ENCODE measurements at places on chromosomes 1 and 21.

DNA sequence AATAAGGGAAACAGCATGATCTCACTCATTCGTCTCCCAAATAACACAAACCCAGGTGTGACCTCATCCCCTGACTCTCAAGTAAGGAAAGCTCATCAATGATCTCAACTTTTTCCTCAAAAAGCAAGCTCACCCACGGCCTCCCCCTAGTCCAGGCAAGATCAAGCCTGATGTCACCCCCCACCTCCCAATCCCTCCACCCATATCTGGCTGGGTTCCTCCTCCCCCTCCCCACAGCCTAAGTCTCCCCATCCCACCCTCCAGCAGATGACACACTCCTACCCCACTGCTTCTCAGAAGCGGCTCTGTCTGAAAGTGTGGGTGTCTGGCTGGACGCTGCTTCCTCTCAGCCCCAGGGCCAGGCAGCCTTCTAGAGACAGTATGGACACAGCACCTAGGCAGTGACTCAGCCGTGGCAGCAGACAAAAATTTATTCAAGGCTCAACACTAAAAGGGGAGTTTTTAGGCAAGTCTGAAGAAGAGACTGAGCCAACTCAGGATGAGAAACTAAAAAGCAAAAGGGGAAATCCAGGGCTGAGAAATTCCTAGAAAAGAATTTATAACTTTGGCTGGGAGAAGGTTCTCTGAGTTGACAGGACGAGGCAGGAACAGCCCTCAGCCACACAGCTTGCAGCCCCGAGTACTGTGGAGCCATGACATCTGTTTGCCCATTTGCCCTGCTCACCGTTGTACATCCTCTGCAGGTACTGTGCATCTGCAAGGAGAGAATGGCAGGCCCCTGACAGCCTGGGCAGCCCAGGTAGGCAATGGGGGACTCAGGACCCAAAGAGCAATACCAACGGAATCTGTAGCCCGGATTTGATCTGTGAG lies 81.6 kb upstream of the LRRC8D start:
- H3K27me3 ChIP-seq, result no peaks in the 10 kb centered on the region
- H3K36me3 ChIP-seq, result peaks cover 11% of the 10 kb centered on the region
- peaks cover 56% of the 10 kb centered on the region for H3K4me1 ChIP-seq
- peak; percentile 61 for DNase-seq
- H3K27ac ChIP-seq, result peak overlapping the region; percentile 92
- peak overlapping the region; percentile 73 for H3K4me3 ChIP-seq

DNA sequence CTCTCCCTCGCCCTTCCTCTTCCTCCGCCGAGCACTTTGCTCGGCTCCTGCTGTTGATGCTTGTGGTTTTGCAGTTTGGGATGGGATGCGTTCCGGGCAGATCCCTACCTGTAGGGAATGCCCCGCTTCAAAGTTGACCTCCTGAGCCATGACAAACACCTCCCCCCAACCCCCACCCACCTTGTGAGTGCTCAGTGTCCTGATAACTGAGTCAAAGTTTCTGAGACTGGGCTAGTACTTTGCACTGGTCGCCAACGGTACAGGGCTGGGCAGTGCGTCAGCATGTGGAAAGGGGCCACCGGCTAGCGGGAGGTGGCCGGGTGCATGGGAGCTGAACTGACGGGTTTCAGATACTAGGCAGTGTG lies 771 bp downstream of the RABGAP1L start:
- no peaks in the 10 kb centered on the region for H3K27me3 ChIP-seq
- H3K4me1 ChIP-seq, result peaks cover 66% of the 10 kb centered on the region
- H3K36me3 ChIP-seq, result peaks cover 3% of the 10 kb centered on the region
- peak overlapping the region; percentile 95 for H3K4me3 ChIP-seq
- peak overlapping the region; percentile 93 for H3K27ac ChIP-seq

DNA sequence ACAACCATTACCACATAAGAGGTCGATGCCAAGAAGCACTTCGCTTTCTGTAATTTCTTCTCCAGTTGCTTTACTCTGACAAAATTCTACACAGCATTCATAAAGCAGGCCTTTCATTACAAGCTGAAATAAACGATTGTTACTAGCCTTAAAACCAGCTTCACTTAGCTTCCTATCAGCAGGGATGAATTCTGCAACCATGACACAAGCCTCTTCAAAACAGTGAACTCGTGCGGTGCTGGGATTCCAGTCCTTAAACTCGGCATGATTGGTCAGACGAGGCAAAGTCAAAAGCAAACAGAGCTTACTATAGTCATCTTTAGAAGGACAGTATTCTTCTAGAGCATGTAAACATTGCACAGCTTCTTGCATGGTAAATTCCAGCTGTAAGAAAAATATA lies 30.6 kb downstream of the WDR47 start:
- H3K27me3 ChIP-seq, result no peaks in the 10 kb centered on the region
- no peak overlapping the region for H3K27ac ChIP-seq
- H3K36me3 ChIP-seq, result peaks cover 16% of the 10 kb centered on the region
- no peaks in the 10 kb centered on the region for H3K4me1 ChIP-seq
- no peak overlapping the region for H3K4me3 ChIP-seq

- H3K27ac ChIP-seq, result no peak overlapping the region
- H3K27me3 ChIP-seq, result peaks cover 22% of the 10 kb centered on the region
- peaks cover 12% of the 10 kb centered on the region for H3K4me1 ChIP-seq
These were observed 86.5 kb upstream of the IPO9 start for GRCh38 chr1:201742476-201742875.

DNA sequence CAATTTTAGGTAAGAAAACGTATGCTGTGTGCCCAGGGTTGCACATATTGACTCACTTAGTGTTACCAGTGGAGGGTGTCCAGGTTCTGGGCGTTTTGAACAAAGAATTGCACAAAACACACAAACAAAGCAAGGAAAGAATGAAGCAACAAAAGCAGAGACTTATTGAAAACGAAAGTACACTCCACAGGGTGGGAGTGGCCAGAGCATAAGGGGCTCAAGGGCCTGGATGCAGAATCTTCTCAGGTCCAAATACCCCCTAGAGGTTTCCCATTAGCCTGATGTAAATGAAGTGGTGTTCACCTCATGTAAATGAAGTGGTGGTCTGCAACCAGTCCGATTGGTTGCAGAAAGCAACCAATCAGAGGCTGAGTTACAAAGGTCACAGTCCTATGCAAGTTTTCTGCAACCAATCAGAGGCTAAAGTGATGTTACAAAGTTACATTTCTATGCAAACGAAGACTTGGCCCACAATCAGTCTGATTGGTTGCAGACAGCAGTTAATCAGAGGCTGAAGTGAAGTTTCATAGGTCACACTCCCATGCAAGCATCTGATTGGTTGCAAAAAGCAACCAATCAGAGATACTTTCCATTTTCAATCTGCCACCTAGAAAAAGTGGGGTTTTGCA lies 228.3 kb downstream of the ST6GALNAC3 start:
- peaks cover 6% of the 10 kb centered on the region for H3K4me1 ChIP-seq
- H3K4me3 ChIP-seq, result no peak overlapping the region
- H3K36me3 ChIP-seq, result no peaks in the 10 kb centered on the region
- no peaks in the 10 kb centered on the region for H3K27me3 ChIP-seq
- DNase-seq, result no peak
- no peak overlapping the region for H3K27ac ChIP-seq

DNA sequence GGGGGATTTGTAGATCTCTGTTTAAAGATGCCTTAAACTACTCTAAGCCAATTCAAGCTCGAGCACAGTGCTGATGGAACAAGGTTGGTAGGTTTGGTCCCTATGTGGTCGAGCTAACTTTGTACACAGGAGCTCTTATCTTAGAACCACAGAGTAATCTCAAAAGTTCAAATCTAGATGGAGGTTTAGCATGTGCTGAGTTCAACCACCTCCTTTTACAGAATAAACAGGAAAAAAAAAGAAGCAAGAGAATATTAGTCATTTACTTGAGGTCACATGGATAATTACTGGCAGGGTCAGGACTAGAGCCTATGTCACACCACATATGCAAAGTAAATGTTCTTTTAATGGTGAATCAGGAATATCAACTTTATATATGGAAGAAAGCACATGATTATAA lies 86.2 kb downstream of the DTL start:
- H3K36me3 ChIP-seq, result peaks cover 3% of the 10 kb centered on the region
- no peak for DNase-seq

- H3K36me3 ChIP-seq, result peaks cover 8% of the 10 kb centered on the region
- H3K4me1 ChIP-seq, result peaks cover 11% of the 10 kb centered on the region
- no peak overlapping the region for H3K27ac ChIP-seq
- peak overlapping the region; percentile 42 for H3K4me3 ChIP-seq
- no peaks in the 10 kb centered on the region for H3K27me3 ChIP-seq
- no peak for DNase-seq
These were observed 1.2 kb upstream of the MSTO1 start for GRCh38 chr1:155608888-155609225.

DNA sequence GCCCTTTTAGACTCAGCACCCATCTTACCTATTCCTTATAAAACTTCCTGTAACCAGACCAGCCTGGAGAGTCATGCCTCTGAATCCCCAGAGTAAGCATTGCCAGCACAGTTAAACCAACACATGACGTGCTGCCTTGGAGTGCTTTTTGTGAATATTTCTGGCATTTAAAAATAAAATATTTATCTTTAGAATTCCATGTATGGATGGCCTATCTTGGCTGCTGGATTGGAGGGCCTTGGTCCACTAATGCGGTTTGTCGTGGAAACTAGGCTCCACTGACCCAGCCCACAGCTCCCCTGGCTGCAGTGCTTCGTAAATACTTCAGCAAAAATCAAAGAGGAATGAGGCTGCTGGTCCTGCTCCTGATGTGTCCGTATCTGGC lies 17.5 kb downstream of the MTARC1 start:
- no peak overlapping the region for H3K4me3 ChIP-seq
- H3K36me3 ChIP-seq, result no peaks in the 10 kb centered on the region

- no peak overlapping the region for H3K4me3 ChIP-seq
- H3K27ac ChIP-seq, result no peak overlapping the region
- no peak for DNase-seq
- peaks cover 10% of the 10 kb centered on the region for H3K27me3 ChIP-seq
- peaks cover 6% of the 10 kb centered on the region for H3K4me1 ChIP-seq
- H3K36me3 ChIP-seq, result no peaks in the 10 kb centered on the region
These were observed 15.5 kb upstream of the SNX27 start for GRCh38 chr1:151596166-151596953.

- peaks cover 10% of the 10 kb centered on the region for H3K4me1 ChIP-seq
- DNase-seq, result peak; percentile 23
- no peak overlapping the region for H3K27ac ChIP-seq
- H3K4me3 ChIP-seq, result no peak overlapping the region
- H3K36me3 ChIP-seq, result no peaks in the 10 kb centered on the region
- peaks cover 2% of the 10 kb centered on the region for H3K27me3 ChIP-seq
These were observed 4.0 kb downstream of the OSCP1 start for GRCh38 chr1:36446271-36446670.

GRCh38 chr1:225691861-225692516 lies 39.1 kb upstream of the ENAH start:
- no peaks in the 10 kb centered on the region for H3K27me3 ChIP-seq
- no peak for DNase-seq
- H3K36me3 ChIP-seq, result no peaks in the 10 kb centered on the region
- H3K4me1 ChIP-seq, result peaks cover 2% of the 10 kb centered on the region

DNA sequence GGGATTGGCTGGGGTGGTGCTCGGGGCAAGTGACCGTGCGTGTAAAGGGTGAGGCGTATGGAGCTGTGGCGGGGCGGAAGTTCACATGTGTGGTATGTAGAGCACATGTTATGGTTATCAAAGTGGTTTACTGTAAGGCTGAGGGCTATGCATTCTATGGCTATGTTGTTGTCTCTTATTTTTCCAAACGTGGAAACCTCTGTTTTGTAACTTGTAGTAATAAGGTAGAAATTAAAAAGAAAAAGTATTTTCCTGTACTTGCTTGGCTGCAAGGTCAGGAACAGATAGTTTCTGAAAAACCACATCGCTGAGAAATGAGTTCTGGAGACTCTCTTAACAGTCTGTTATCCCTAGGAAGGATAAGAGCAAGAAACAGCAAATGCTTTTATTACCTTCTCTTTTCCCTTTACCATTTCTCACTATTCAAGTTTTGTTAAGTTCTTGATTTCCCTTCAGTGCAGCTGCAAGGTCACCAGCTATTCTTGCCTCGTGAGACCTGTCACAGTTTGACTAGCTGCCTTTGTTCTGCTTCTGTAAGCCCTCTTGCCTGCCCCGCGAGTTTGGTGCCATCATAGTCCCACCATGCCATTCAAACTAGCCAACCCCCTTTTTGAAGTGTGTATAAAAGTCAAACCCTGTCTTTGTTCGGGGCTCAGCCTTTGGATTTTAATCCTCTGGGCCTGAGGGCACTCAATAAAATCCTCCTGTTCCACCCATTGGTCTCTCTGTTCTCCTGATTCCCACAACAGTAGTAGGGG lies 9.5 kb downstream of the RNU1-2 start:
- no peaks in the 10 kb centered on the region for H3K27me3 ChIP-seq
- no peak overlapping the region for H3K4me3 ChIP-seq
- H3K27ac ChIP-seq, result no peak overlapping the region
- H3K4me1 ChIP-seq, result peaks cover 25% of the 10 kb centered on the region
- H3K36me3 ChIP-seq, result no peaks in the 10 kb centered on the region

GRCh38 chr1:52225174-52225573 lies 83.3 kb downstream of the ZFYVE9 start:
- H3K4me1 ChIP-seq, result no peaks in the 10 kb centered on the region
- H3K4me3 ChIP-seq, result no peak overlapping the region
- H3K36me3 ChIP-seq, result peaks cover 25% of the 10 kb centered on the region
- DNase-seq, result no peak
- H3K27ac ChIP-seq, result no peak overlapping the region
- peaks cover 2% of the 10 kb centered on the region for H3K27me3 ChIP-seq

- no peak for DNase-seq
- H3K4me3 ChIP-seq, result no peak overlapping the region
- no peaks in the 10 kb centered on the region for H3K27me3 ChIP-seq
- H3K4me1 ChIP-seq, result no peaks in the 10 kb centered on the region
- no peak overlapping the region for H3K27ac ChIP-seq
These were observed 183.3 kb upstream of the ADGRL2 start for GRCh38 chr1:81617308-81617967.

- no peaks in the 10 kb centered on the region for H3K36me3 ChIP-seq
- no peaks in the 10 kb centered on the region for H3K27me3 ChIP-seq
- no peak for DNase-seq
- peak overlapping the region; percentile 77 for H3K4me3 ChIP-seq
- peak overlapping the region; percentile 39 for H3K27ac ChIP-seq
These were observed 8.4 kb upstream of the CROCC start for GRCh38 chr1:16913181-16913832.
